Mucosa of descending colon (tissue), 3 donors: ENCODE measurements at places on chromosomes 6 and 20. TPM values are rescaled to one million over a fixed set of nuclear protein-coding genes. Genes with fewer than 3 reads are reported as not detected.

LY6G5C gene
- 4.2 TPM for total RNA-seq

C20orf173 gene
- not detected for total RNA-seq

ZC3H12D gene
- total RNA-seq: 9.1 TPM

CGA gene
- not detected for total RNA-seq

OPRM1 gene
- total RNA-seq: 0.57 TPM

NUS1 gene
- total RNA-seq: 24.2 TPM

MAP3K5 gene
- total RNA-seq: 12.6 TPM

RAET1L gene
- total RNA-seq: not detected

BTNL2 gene
- total RNA-seq: not detected

LY6G5B gene
- 17.2 TPM for total RNA-seq
